ENCODE measurements at places on chromosomes 5 and 9.
A peak's percentile ranks its signal among the peaks of the same experiment; 100 is the strongest.

- no peak for DNase-seq
Observed at GRCh38 chr9:117744369-117744768, 40.2 kb downstream of the TLR4 start.

GRCh38 chr9:5510360-5510931 lies at the start of gene PDCD1LG2:
Gene PDCD1LG2, plus strand, starts transcription at chr9:5510531. Its CDS starts 12,016 bp downstream, at chr9:5522547.
- no peak for DNase-seq

DNA sequence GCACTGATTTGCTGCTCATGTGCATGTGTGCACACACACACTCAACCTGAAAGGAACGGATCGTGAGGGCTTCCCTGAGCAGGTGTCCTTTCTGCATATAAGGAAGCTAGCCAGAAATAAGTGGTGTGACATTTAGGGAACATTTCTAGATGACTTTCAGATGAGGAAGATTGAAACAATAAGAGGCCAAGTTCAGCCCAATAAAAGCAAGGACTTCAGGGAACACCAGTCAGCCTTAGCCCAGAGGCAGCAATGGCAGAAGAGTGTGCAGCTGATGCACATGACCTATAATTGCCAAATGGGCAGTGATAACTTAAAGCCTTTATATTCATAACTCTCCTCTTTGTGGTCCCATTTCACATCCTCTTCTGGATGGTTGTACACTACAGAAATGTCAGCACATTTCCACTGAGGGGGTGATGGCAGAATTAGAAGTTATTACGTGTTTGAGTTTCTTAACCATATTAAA lies 255.5 kb downstream of the TRIM32 start:
- no peak for DNase-seq

- no peak for DNase-seq
Observed at GRCh38 chr5:132952829-132953228, 10.6 kb downstream of the AFF4 start.

GRCh38 chr9:96419691-96419969 lies 1.5 kb upstream of the ZNF367 start:
- no peak for DNase-seq

GRCh38 chr5:14595189-14595588 lies 13.6 kb downstream of the OTULINL start:
- DNase-seq = no peak

DNA sequence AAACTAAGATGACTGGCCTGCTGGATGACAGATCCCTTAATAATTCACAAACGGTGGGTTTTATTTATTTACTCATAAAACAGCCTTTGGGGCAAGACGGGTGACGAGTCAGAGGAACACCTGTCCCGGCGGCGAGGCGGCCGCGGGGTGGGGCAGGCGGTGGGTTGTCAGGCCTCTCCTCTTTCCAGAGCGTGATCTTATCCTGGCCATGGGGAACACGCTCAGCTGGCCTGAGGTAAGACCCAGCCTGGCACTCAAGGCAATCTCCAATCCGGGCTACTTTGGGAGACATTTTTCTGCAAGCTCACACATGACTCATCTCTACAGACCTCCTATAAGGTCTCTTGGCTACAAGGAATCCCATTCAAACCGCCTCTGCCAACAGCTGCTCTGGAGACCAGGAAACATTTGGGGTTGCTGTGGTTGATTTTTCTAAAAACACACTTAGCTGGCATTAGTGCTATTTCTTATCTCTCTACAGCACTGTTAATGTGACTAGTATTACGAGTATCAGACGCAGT lies 6.3 kb downstream of the RAPGEF1 start:
- DNase-seq = peak; percentile 58

- no peak for DNase-seq
Observed at GRCh38 chr5:126499853-126500342, 76.7 kb downstream of the GRAMD2B start.

GRCh38 chr9:123541411-123541810 lies 185.4 kb downstream of the CRB2 start:
- DNase-seq = no peak

GRCh38 chr5:109652096-109652495 lies 37.6 kb upstream of the MAN2A1 start:
- no peak for DNase-seq

GRCh38 chr5:171031977-171032376 lies 170.2 kb downstream of the RANBP17 start:
- DNase-seq = no peak

GRCh38 chr5:6082685-6083084 lies 295.7 kb downstream of the MED10 start:
- no peak for DNase-seq

- DNase-seq = no peak
Observed at GRCh38 chr5:68499987-68500386, 284.4 kb downstream of the PIK3R1 start.

- DNase-seq = no peak
Observed at GRCh38 chr5:1014346-1014745, 5.7 kb downstream of the NKD2 start.

GRCh38 chr9:73219985-73220626 lies 68.4 kb downstream of the ANXA1 start:
- no peak for DNase-seq

DNA sequence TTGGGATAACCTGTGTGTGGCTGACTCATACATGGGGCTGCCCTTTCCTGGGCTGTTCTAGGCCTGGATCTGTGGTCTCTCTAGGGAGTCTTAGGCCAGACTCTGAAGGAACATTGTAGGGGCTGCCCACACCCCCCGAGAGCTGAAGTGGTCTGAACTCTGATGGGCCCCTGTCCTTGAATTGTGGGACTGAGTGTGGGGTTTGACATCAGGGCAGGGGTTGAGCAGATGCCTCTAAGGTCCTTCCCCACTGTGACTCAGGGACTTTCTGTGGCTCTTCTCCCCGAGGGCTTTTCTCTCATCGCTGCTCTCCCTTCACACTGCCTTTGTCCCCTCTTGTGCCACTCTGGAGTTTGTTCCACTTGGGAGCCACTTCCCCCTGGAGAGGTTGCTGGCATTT lies 215.0 kb downstream of the MELK start:
- DNase-seq = no peak

DNA sequence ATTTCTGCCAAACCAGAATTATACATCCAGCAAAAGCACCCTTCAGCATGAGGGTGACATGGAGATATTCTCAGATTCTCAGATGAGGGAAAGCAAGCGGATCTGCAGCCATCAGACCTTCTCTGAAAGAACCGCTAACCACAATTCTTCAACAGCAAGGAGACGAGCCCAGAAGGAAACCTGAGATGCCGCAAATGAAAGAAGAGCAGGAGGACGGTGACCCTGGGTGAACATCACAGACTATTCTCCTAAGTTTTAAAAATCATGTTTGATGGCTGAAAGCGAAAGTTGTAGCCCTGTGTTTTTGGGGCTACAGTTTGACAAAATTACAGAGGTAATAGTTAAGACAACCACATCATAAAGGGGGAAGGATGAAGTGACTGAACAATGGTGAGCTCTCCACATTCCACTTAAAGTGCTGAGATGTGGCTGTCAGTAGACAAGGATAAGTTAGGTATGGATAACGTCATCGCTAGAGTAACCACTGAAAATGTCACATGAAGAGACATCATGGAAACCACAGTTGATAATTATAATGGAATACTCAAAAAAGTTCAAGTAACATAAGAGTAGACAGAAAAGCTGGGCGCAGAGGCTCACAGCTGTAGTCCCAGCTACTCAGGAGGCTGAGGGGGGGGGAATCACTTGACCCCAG lies 31.5 kb upstream of the NSMF start:
- DNase-seq = no peak

DNA sequence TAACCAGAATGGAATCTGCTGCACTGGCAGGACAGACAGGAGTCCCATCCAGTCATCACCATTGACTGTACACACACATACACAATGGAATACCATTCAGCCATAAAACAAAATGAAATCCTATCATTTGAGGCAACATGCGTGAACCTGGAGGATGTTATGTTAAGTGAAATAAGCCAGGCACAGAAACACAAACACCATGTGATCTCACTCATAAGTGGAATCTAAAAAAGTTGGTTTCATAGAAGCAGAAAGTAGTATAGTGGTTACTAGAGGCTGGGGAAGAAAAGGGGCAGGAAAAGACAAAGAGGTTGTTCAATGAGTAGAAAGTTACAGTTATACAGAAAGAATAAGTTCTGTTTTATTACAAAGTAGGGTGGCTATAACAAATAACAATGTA lies 884.0 kb upstream of the ACO1 start:
- no peak for DNase-seq

DNA sequence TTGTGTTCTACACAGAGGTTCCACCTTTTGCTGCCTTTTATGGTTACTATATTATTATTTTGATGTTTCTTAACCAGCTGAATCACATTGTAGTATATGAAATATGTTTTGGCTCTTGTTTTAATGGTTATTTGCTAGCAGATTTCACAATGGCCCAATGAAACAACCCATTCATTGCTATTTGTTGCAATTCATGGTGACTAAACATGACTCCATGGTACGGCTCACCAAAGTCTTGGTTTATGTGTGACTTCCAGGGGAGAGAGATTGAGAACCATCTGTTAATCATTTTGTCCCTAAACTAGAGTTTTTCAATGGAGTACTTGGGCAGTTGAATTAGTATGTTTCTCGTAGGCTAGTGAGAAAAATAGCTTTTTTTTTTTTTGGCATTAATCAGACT lies 108.4 kb downstream of the GHR start:
- no peak for DNase-seq

GRCh38 chr5:67493676-67494075 lies 297.1 kb upstream of the CD180 start:
- DNase-seq = peak; percentile 7

DNA sequence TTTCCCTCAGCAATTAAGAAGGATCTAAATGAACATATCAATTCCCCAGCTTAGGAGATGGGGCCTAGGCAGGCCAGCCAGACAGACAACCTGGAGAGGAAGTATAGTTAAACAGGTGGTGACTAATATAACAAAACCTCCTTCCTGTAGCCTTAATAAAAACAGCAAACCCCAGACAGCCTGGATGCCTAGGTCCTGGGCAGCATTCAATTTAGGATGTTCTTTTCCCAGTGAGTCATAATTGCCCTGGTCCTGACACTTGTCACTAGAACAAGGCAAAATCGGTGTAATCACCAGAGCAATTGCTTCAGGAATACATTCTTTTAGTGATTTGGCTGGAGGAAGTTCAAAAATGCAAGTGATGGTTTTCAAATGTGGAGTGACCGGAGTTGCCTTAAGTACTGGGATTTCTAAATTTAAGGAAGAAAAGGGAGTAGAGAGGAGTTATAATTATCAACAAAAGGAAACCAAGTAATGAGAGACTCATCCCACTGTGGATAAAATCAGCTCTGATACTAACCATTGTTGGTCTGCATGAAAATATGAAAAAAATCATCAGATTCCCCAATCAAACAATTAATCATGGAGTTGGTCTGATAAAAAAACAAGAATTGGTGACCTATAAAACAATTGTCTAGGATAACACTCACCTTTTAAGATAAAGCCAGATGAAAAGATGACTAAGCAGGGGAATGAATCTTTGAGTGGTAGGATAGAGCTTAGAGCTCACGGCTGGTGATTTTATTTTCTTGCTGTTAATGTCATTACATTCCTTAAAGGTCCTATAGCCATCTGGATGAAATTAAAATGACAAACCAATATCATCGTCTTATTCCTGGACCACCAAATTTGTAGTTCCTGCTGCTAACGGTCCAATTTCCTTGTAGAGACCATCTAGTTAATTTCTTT lies 39.0 kb upstream of the TARS1 start:
- no peak for DNase-seq

GRCh38 chr9:127426756-127427155 lies 2.6 kb downstream of the ZNF79 start:
- no peak for DNase-seq

GRCh38 chr5:179763215-179763945 lies 30.4 kb upstream of the LTC4S start:
- no peak for DNase-seq

- DNase-seq = no peak
Observed at GRCh38 chr9:68706363-68707201, 1.5 kb downstream of the PIP5K1B start.

DNA sequence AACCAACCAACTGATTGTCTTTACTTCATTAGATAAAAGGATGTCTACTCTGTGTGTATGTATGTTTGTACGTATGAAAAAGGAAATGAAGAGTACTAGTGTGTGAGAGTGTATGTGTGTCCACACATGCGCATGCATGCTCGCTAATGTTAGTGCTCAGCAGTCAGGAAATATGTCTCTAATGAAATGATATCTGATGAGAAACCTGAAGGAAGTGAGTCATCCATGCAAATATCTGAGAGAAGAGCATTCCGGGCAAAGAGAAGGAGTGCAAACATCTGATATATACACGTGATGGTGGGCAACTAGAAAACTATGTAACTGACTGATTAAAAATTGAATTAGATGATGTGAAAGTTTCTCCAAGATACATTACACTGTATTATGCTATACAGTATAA lies 29.6 kb upstream of the UGCG start:
- no peak for DNase-seq

DNA sequence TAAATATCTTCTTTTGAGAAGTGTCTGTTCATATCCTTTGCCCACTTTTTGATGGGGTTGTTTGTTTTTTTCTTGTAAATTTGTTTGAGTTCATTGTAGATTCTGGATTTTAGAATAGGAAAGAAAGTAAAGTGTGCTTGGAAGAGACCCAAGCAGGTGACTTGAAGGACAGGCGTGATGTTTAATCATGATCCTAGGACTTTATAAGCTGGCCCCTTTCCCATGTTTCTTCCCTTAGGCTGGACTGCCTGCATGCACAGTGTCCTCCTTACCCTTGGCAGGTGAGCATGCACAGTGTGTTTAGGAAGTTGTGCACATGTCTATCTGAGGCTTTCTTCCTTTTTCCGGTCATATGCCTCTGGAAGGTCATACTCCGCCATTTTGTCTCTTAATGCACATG lies 61.3 kb downstream of the ISOC1 start:
- no peak for DNase-seq

DNA sequence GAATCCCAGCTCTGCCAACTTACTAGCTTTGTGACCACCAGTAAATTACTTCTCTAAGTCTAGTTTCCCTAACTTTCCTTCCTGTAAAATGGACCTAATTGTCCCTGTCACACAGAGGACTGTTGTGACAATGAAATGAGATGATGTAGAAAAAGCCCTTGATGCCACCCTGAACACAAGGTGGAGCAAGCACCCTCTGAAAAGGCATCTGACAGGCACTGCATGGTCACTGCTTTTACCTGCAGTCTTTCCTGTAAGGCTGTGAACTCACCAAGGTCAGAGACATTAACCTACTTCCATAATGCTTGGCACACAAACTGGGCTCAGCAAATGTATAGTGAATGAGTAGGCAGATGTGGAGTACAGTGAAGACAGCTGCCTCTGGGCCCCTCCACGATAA lies 6.1 kb downstream of the SLC31A2 start:
- DNase-seq = no peak

GRCh38 chr9:129868023-129868871 lies 33.0 kb downstream of the USP20 start:
- DNase-seq = no peak

Data from DMS 273 treated with DMSO at 0.1 percent for 48 hours (cell line).